ENCODE measurements at places on chromosomes 3 and 15.

DNA sequence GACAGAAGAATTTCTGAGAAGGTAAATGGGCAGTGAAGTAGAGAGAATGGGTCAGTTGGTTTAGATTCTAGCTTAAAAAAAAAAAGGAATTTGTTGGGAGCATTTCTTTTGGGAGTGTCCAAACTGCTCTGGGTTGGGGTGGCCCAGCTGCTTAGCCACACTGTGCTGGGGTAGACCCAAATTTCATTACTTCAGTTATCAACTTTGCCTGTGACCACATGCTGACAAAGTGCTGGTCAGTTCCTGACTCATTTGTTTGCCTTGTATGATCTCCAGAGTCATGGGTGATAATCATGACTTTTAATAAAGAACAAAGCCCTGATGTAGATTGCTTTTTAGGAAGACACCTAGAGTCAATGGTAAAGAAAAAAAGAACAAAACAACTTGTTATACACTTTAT, 121.5 kb upstream of the FGF7 start:
- DNase-seq = no peak

- no peak for DNase-seq
These were observed 54.0 kb downstream of the HEG1 start for GRCh38 chr3:125001557-125002413.

DNA sequence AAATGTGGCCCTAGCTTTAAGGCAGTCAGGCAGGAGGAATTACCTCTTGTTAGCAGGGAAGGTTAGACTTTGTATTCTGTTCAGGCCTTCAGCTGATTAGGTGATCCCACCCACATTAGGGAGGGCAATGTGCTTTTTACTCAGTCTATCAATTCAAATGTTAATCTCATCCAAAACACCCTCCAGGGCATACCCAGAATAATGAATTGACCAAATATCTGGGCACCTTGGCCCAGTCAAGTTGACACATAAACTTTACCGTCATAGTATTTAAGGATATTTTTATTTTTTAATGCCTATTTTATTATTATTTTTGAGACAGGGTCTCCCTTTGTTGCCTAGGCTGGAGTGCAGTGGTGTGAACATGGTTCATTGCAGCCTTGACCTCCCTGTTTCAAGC, 146.1 kb downstream of the PTPRG start:
- DNase-seq = no peak

DNA sequence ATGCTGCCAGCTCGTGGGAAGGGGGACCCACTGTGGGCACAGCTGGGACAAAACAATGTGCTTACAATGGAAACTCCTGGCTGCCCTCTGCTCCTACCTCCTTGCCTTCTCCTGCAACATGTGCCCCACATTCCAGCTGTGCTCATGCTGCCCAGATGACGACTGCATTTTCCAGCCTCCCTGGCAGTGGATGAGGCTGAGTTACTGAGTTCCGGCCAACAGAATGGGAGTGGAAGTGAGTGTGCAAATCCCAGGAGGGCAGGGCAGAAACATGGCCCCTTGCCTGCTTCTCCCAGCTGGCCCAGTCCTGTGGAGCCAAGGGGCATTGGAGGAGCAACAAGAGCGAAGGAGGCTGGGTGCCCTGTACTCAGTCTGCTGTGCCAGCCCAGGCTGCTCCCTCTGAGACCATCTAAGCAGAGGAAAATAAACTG, 17.1 kb downstream of the KLF15 start:
- DNase-seq = no peak

DNA sequence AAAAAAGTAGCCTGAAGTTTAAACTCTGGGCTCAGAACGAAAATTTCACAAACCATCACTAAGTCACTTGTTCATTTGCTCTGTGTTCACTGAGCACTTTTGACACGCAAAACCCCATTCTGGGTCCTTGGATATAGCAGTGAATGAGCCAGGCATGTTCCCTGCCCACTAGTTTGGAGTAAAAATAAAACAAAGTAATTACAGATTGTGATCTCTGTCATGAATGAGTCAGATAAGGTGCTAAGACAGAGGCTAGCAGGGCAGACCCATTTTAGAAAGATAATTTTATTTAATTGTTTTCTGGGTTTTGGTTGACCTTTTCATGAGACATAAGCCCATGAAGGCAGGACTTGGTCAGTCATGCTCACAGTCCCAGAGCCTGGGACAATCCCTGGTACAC, 84.1 kb upstream of the ARHGEF3 start:
- DNase-seq = no peak

GRCh38 chr15:48317221-48317620, 14.0 kb upstream of the DUT start:
- DNase-seq = no peak

DNA sequence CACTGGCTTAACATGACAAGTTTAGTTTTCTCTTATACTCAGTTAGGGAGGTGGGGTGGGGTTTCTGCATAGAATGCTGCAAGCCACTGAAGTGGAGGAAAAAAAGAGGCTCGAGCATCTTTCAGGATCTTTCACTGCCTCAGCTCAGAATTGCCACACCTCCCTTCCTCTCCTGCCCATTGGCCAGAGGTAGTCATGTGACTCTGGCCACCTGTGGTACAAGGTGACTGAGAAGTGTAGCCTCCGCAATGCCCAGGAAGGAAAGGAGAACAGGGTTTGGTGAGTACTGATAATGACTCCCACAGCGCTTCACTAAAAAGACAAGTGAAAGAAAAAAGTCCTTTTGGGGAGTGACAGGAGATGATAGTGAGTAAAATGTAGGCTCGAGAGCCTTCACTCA, 124.3 kb upstream of the TRIM42 start:
- no peak for DNase-seq

GRCh38 chr3:149609595-149609994, 48.2 kb downstream of the WWTR1 start:
- no peak for DNase-seq

GRCh38 chr3:179425075-179425474, 26.2 kb downstream of the GNB4 start:
- DNase-seq = no peak

GRCh38 chr15:93200081-93200836, 111.2 kb upstream of the RGMA start:
- DNase-seq = no peak

- DNase-seq = no peak
These were observed 86.9 kb upstream of the RASGRP1 start for GRCh38 chr15:38651328-38652038.

- DNase-seq = no peak
These were observed 360.8 kb upstream of the RGMA start for GRCh38 chr15:93449798-93450197.

- no peak for DNase-seq
These were observed 3.3 kb downstream of the SRGAP3 start for GRCh38 chr3:9246189-9246588.

GRCh38 chr3:99013077-99013476, 111.6 kb upstream of the DCBLD2 start:
- no peak for DNase-seq

DNA sequence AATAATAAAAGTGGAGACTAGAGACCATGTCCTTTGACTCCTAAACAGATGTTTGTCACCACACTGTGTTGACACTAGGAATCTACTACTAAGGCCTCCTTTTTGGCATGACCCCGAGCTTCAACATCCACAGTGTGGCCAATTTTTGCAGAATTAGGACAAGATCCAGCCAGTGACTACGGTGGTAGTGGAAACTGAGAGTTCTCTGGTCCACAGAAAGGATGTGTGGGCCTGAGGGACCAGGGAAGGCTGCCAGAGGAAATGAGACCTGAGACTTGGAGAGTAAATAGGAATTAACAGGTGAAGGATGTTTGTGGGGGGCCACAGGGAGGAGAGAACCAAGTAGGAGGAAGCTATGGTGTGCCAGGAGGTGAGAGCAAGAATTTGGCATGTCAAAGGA, 122.7 kb downstream of the CHCHD6 start:
- DNase-seq = no peak

GRCh38 chr3:5305684-5305989, 118.1 kb downstream of the EDEM1 start:
- no peak for DNase-seq

DNA sequence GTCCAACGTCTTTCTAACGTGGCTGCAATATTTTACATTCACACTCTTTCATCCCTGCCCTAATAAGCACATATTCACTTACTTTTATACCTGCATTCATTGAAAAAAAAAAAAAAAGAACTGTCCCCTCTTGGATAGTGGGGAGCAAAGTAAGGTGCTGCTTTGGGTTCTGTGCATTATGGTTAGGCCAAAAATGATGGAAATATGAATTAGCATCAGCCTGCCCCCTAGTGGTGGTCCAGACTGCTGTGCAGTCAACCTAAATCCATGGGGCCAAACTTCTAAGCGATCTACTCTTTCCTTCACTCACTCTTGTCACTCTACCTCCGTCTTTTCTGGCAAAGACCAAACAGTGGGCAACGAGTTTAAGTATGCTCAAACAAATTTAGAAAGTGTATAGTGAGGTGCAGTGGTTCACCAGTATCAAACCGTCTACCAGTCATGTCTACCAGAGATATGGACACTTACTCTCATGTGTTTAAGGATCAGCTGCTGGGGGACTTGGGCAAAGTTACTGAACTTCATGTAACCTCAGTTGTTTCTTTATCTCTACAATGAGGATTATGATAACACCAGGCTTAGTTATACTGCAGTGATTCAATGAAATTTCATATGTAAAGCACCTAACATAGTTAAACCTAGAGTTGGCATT, 61.5 kb upstream of the GRM7 start:
- DNase-seq = peak; percentile 11

DNA sequence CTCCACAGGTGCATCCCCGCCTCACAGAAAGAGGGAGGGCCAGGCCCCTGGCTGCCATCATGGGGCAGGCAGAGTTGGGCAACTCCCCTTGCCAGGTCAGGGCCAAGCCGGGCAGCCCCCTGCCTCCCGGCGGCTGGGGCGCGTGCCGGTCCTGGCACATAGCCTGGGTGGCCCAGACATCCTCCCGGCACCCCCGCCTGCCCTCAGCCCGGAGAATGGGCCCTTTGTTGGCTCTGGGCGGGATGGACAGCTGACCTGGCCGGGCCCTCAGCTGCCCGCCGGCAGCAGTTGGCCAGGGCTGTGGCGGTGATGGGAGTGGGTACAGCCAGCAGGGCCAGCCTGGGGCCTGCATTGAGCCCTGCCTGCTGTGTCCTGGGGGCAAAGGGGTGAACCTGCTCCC, 16.5 kb downstream of the PLXNA1 start:
- DNase-seq = no peak

- no peak for DNase-seq
These were observed 28.2 kb downstream of the GJD2 start for GRCh38 chr15:34726406-34727100.

DNA sequence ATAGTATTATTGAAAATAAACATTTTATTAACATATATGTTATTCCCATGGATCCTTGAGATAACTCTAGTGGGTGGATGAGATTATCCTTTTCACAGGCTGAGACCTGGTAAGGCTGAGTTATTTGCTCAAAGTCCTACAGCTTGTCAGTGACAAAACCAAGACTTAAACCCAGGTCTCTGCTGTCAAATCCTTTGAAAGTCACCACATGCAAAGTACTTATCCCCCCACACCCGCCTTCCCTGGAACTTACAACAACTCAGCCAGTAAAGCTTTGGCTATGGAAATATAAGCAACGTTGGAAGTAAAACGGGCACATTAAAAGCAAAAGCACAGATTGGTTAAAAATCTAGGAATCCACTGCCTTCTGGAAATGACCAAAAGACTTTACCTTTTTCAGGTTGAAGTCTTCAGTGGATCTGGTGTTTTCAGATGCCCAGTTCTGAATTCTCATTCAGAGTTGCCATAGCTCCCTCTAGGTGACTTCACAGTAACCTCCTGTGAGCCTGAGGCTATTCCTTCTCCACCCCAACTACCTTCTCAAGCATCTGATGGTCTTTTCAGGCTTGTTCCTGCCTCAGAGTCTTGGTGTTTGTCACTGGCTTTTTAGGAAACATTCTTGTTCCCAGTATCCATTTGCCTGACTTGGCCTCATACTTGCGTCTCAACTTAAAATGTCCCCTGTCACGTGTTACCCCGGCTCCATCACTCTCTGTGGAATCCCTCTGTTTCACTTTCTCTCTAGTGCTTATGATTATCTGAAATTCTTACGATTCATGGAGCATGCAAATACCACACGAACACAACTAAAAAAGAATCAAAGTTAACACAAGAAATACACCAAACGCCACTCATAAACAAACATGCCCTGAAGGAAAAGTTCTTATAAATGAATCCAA, 131.2 kb downstream of the MAGI1 start:
- no peak for DNase-seq

DNA sequence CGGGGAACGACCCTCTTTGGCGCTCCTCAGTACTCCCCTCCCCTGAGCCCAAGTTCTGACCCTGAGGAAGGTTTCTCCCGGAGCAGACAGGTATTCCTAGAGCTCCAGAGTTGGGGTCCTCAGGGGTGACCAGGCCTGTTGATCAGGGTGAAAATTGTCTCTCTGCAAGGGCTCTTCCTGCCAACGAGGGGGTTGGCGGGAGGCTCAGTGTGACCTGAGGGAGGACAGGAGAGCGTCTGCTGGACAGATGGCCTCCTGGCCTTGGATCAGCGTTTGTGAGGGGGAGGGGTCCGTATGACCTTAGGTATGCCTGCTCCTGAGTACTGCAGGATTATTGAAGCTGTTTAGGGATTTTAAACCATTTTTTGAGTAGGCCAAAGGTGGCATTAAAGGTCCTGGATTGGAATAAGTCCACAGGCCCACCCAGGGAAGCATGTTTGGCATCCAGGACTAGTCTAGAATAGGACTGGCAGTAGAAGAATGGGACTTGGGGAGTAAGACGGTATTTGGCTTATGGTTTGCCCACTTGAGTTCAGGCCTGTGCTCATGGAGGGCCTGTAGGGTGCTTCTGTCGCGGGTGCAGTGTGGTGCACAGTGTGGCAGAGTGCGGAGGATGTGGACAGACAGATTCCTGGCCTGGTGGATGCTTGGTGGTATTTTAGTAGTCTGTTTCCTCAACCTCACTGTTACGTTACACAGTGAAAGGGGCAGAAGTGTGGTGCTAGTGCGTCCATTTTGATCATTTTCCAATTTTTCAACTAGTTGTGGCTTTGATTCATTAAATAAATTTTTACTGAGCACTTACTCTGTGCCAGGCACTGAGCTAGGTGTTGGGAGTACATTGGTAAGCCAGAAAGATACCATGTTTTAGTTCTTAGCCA, 959 bp downstream of the ZNF592 start:
- no peak for DNase-seq

DNA sequence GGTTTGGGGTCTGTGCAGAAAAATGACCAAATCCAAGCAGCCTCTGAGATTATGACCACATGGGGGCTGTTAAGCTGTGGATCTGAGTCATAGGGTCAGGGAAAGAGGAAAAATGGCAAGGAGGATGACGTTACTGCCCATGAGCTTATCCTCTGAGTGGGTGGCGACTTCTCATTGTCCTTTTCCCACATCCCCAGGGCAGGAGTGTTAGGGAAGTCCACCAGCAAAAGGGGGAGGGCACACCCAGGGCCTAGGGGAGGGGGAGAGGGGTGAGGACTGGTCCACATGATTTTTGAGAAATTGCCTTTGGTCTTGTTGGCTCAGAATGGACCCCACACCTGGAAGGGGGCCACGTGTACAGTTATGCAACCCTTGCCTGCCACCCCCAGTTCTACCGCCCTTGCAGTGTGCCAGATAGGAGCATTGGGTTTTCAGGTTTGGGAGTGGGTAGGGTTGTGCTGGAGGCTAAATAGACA, 2.6 kb downstream of the CD276 start:
- DNase-seq = no peak
